ENCODE measurements at places on chromosomes 11 and 22. TPM values are rescaled to one million over a fixed set of nuclear protein-coding genes. Genes with fewer than 3 reads are reported as not detected.
A peak's percentile ranks its signal among the peaks of the same experiment; 100 is the strongest.

FBXO3 gene
- total RNA-seq = 13.3 TPM

ANO5 gene
- total RNA-seq = 0.02 TPM

GRCh38 chr22:49967706-49968208 is 7.2 kb downstream of the PIM3 start:
- no peak for DNase-seq

DNA sequence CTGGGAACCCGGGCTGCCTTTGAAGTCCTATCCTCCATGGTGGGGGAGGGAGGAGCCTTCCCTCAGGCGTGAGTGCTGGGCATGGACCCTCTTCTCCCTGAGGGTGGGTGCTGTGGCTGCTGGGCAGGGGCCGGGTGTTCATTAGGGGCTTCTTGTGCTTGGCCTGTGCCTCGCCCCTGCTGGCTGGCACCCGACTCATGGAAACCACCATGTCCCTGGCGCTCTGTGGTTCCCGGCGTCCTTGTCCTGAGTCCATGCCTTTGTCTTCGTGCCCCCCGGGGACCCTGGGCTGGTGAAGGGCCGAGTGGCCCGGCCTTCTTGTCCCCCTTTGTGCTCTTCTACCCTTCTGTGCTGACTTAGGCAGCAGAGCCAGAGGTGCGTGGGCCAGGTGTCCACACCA is 23.2 kb downstream of the TPCN2 start:
- no peak for DNase-seq

GPHA2 gene
- total RNA-seq = not detected

DSCAML1 gene
- total RNA-seq = 2.5 TPM

GRCh38 chr11:117834068-117834810 is 9.7 kb upstream of the FXYD2 start:
- peak; percentile 23 for DNase-seq

CARD16 gene
- total RNA-seq = 9.7 TPM

- no peak for DNase-seq
Observed at GRCh38 chr11:119742263-119742861, 13.4 kb upstream of the NECTIN1 start.

DNAJB7 gene
- total RNA-seq = not detected

DNA sequence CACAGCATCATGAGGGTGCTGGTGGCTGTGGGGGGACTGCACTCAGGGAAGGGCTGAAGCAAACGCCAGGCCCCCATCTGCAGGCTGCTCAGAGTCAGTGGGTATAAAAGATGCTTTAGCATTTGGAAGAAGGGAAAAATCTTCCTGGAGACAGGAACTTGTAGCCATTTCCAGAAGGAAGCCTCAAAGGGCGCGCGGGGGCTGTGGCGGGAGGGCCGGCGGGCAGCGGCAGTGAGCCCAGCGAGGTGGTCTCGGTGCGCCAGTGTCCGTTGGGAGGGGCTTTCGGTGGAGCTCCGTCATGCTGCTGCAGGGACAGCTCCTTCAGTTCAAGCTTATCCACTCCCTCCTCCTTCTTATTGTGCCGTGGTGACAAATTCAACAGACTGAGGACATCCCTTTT is 63.0 kb upstream of the PITPNB start:
- DNase-seq = no peak

- DNase-seq = no peak
Observed at GRCh38 chr11:86118253-86118652, 49.4 kb upstream of the PICALM start.

TNNI2 gene
- total RNA-seq = not detected

DNA sequence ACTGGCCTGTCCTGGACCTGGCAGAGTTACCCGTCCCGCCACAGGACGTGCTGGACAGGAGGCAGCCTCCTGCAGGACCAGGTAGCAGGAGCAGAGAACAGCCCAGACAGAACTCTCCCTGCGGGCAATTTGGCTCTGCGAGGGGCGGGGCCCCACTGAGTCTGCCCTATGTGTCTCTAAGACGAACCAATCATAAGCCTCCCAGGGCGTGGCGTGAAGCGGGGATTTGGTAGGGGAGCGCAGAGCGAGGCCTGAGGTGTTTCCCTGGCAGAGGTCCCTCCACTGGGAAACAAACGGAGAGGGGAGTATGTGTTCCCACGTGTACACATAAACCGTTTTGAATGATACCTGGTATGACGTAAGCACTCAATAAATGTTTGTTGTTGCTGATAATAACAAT is 7.4 kb downstream of the CD82 start:
- DNase-seq = no peak

DNA sequence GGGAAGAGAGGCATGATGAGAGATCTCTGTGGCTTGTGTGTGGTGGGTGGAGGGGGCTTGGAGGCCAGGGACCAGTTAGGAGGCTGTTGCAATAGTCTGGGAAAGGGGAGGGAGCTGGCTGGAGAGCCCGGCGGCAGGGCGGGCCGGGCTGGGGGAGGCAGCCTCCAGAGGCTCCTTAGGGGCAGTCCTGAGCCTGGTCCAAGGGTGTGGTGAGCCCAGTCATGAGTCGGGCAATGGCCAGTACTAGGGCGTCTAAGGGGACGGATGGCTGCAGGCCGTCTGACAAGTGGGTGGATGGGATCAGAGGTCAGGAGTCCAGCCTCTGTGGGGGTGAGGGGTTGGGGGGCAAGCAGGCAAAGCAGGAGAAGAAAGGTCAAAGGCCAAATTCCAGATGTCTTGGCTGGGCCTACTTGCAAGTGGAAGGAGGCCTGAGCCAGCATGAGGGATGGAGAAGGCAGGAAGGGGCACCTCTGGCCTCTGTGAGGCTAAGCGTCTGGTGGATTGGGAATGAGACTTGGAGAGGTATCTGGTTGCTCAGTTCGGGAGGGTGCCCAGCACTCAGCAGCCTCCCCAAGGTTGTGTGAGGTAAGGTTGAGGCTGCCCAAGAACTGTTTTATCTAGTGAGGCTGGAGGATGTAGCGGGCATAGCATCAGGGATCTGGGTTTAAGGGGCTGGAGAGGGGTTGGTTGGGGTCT is 6.0 kb upstream of the CD248 start:
- DNase-seq = no peak

DNA sequence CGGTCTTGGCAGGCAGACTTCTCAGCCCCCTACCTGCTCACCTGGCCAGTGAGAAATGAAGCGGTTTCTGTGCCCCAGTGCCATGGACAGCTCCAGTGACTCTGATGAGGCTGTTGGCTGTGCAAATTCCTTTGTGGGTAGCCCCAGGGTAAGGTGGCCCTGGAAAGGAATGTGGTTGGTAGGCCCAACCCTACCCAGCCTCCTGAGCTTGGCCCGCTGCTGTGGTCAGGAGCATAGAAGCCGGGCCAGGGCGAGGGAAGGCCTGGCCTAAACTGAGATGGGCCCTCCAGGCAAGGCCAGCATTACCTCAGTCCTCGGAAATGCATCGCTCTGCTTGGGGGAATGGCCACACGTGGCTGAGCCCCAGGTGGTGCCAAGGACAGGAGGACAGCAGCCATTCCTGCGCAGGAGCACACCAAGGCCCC is 16.9 kb downstream of the DAGLA start:
- no peak for DNase-seq

ABTB2 gene
- total RNA-seq = 0.27 TPM

MPPED2 gene
- not detected for total RNA-seq

DNA sequence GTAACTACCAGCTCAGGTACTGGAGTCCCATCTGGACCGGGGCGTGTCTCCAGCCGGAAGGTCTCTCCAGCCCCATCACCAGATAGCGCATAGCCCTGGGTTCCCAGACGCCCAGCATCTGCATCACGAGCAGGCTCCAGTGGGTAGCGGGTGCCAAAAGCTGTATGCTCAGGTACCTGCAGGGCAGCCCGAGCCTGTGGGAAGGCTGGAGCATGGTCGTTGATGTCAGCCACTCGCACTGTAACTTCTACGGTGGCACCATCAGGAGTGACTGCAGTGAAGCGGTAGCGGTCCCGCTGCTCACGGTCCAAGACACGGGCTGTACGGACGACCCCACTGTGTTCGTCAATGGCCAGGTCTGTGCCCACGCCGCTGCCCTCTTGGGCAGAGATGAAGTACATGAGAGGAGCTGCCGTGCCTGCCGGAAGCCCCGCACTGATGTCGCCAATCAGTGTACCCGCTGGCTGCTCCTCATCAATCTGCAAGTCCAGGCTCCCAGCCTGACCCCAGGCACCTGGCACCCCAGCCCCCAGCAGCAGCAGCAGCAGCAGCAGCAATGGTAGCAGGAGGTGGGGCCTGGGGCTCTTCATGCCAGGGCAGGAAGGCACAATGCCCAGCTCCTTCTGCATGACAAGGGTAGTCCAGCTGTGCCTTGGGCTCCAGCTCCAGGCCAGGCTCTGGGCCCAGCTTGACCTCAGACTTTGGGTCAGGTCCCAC is 14.5 kb downstream of the DCHS1 start:
- DNase-seq = no peak

DNA sequence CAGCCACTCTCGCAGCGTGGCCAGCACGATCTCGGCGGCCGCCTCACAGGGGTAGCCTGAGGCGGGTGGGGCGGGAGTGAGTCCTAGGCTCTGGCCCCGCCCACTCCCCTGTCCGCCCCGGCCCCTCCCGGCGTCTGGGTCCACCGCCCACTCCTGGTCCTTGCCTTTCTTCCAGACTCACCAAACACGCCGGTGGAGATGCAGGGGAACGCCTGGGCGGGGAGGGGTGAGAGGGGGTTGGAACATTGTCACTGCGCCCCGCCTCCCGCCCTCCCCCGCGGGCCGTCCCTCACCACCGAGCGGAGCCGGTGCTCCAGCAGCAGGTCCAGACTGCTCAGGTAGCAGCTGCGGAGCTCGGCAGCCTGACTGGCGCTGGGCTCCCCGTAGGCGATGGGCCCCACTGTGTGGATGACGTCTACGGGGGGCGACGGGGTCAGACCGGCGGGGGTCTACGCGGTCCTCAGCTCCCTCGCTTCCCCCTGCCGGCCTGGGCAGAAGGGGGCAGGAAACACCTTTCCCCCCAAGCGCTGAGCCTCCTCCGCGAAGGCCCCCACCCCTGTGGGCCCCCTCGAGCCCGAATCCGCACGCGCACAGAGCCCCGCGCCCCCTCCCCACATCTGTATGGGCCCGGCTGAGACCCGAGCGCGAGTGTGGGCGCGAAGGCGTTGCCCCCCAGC is 13.2 kb downstream of the OTUB1 start:
- no peak for DNase-seq

DEPDC7 gene
- 5.5 TPM for total RNA-seq

DNA sequence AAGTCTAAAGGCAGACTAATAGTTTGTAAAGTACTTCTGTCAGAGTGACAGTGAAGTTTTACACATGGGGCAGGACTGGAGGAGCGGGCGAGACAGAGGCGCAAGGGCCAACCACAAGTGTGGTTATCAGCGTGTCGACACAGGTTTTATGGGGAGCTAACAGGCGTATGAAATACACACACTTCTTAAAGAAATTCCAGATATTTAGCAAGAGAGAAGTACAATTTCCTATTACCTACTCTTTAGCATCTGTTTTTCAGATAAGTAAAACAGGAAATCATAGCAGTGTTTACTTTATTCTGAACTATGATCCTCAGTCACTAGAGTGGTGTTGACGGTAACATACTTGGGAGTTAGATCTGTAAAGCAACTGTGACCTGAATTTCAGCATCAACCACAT is 22.5 kb downstream of the VSIG10L2 start:
- no peak for DNase-seq

DNA sequence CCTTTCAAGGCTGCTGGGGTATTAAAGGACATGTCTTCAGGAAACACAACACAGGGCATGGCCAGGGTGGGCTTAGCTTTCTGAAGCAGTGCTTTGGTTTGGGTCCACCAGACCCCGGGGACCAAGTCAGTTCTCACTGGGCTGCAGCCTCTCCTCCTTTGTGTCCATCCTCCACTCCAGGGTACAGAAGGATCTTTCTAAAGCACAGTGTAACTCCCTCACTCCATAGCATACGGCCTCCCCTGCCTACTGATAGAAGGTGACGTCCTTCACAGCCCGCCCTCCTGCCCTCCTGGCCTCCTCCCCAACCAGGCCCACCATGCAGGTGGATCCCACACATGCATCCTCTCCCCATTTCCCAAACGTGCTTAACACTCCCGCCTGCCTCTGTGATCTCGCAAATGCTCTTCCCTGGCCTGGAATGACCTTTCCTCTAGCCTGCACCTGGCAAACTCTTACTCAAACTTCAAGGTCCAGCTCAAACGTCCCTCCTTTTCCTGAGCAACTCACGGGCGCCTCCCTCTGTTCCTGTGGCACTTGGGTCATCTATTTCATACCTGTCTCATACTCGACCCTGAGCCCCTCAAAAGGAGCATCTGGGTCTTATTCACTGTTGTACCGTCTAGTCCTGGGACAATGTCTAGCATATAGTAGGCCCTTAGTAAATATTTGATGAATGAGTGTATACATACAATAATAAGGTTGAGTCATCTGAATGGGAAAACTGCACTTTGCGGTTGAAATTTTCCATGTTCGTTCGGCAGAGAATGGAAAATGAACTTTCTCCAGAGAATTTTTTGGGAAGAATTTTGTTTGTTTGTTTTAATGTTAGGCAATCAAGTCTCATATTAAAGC is 187.7 kb downstream of the EFCAB6 start:
- DNase-seq = no peak

MB gene
- 0.47 TPM for total RNA-seq

- DNase-seq = no peak
Observed at GRCh38 chr11:34145073-34145472, 39.6 kb downstream of the NAT10 start.

- DNase-seq = no peak
Observed at GRCh38 chr11:100823360-100823759, 136.3 kb downstream of the ARHGAP42 start.

MPEG1 gene
- not detected for total RNA-seq

DNA sequence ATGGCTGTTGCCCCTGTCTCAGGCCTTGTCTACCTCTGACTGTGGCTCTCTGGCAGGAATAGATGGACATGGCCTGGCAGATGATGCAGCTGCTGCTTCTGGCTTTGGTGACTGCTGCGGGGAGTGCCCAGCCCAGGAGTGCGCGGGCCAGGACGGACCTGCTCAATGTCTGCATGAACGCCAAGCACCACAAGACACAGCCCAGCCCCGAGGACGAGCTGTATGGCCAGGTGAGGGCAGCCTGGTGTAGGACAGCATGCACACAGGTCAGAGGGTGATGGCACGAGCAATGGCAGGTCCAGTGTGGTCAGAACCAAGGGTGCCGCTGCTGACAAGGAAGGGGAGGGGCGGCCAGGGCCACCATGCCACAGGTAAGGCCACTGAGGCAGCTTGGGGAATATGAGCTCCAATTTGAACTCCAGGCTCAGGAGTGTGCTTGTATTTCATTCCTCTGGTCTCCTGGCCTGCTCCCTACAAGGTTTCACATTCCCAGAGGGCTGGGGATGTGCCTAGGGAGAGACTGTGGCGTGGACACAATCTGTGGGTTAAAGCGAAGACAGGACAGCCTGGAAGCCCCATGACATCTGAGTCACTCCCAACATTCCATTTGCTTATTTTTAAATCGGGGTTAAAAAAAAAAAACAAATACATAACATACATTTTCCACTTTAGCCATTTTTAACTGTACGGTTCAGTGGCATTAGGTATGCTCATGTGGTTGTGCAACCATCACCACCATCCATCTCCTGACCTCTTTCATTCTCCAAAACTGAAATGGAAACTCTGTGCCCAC is 562 bp downstream of the FOLR3 start:
- DNase-seq = no peak

RFPL1 gene
- total RNA-seq = not detected

DNA sequence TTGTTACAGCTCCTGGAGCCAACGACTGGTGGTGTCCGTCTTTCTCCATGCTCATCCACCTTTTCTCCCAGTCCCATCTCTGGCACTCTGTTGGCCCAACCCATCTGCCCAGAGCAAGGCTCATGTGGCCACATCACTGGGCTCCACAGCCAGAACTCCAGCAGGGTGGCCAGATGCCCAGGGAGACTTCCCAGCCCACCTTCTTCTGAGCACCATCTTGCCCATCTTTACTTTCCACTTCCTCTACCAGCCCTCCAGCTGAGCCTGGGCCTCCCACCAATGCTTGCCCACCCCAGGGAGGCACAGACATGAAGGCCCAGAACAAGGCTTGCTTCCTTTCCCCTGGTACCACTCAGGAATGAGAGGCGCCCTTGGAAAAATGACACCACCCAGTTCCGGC is 116.8 kb downstream of the BUD13 start:
- DNase-seq = no peak
